LHCN-M2 (cell line): ENCODE measurements at places on chromosomes 7 and 10.

GRCh38 chr10:86666538-86666937 is 1.8 kb upstream of the LDB3 start:
- DNase-seq: no peak

DNA sequence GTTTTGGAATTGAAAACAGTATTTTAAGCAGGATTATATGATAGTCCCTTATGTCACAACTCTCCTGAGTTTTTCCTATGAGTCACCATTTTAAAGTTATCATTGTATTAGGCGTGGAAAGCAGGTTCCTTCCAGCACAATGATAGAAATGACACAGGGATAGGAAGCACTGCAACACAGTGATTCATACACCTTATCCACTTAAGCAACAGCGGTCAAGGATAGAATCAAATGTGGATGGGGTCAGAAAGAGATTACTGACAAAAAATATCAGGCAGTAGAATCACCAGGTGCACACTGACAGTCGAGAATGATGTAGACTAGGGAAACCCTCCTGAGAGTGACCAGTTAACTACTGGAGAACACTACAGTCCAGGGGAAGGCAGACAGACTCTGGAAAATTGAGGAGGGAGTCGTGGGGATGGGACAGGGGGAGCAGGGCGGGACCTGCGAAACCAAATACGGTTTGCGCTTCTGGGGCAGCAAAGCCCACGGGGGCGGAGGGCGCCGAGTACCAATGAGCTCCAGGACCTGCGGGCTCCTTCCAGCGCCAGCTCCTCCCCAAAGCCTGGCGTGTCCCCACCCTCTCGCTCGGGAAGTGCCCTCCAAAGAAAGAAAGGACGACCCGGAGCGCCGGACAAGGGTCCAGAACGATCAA is 479 bp downstream of the PNPLA8 start:
- peak; percentile 73 for DNase-seq

DNA sequence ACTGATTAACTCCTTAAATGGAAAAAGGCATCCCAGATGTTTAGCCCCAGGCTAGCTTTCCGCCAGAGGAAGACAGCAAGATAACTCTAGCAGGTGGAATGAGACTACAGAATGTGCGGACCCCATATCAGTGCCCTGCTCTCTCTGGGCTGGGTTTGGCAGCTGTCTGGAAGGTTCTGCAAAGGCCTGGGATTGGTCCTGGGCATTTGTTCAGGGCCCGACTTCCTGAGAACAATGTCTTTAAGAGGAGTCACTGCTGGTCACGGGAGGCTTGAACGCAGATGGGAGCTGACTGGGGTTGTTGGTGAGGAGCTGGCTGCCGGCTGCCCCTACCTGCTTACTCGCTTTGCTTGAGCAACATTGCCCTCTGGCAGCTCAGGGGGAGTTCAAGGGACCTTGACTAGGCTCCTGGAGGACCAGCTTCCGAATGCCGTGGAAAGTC is 130.6 kb upstream of the BTBD16 start:
- DNase-seq: peak; percentile 78

DNA sequence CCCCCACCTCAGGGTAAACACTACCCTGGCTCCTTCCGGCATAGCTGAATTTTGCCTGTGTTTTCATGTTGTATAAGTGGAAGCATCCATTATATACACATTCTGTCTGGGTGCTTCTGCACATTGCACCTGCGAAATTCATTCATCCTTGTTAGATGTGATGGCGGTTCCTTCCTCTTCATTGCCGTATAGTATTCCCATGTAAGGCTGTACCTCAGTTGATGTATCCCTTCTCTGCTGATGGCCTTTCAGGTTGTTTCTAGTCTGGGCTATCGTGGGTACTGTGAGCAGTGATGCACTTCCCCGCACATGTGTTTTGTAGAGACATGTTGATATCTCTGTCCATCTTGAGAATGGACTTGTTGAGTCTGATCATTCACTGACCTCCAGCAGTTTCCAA is 28.9 kb downstream of the ELFN1 start:
- no peak for DNase-seq

- peak; percentile 84 for DNase-seq
Measured at GRCh38 chr10:72133517-72133916, 45.2 kb upstream of the SPOCK2 start.

DNA sequence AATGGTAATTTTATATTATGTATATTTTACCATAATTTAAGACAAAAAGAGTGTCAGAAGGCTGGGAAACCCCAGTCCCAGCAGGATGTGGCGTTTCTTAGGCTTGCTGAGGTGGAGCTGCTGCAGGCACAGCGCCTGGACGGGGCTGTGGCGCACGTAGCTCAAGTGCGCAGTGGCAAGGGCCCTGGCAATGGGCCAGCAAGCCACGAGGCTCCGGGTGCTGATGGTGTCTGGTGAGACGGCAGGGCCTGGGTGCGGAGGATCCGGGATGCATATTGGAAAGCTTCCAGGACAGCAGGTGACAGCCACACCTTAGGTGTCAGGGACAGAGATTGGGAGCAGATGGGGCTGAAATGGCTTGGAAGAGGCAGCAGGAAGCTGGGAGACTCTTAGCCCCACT is 37.2 kb downstream of the CLEC2L start:
- no peak for DNase-seq

- no peak for DNase-seq
Measured at GRCh38 chr10:58086763-58087150, 180.9 kb downstream of the IPMK start.

DNA sequence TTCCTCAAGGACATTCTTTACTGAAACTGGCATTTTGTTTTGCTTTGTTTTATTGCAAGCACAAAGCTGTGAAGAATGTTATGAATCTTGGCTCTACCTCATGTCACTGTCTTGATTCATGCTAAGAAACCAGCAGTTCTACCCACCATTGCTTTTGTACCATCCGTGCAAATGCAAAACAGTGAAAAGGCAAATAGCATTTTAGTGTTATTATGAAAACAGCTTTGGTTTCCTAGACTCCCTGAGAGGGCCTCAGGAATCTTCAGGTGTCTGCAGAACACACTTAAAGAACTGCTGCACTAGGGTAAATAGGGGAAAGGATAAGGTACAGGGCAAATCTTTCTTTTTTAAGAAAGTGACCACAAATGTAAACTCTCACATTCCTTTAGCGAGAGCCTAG is 318.9 kb downstream of the AHR start:
- no peak for DNase-seq

GRCh38 chr7:132466367-132466766 is 109.9 kb downstream of the PLXNA4 start:
- DNase-seq: no peak

DNA sequence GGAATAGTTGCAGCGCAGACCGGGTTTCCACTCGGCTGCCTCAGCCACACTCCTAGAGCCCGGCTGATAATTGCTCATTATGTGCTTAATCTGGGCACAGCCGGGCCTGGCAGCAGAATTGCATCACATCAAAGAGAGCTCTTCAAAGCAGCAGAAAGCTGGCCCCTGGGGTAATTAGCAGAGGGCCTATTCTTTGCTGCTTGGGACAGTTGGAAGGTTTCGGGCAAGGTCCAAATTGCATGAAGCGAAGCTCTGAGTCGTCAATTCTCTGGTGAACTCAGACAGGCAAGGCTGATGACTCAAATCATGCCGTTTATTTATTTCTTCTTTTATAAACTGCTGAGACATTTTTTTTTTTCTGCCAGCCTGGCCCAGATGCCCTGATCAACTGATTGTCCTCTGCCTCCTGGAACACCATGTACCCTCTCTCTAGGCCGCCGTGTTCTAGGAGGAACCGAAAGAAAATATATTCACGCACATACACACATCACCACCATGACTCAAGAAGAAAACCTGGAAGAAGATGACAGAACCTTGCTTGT is 242.2 kb downstream of the RAB11FIP2 start:
- peak; percentile 24 for DNase-seq

DNA sequence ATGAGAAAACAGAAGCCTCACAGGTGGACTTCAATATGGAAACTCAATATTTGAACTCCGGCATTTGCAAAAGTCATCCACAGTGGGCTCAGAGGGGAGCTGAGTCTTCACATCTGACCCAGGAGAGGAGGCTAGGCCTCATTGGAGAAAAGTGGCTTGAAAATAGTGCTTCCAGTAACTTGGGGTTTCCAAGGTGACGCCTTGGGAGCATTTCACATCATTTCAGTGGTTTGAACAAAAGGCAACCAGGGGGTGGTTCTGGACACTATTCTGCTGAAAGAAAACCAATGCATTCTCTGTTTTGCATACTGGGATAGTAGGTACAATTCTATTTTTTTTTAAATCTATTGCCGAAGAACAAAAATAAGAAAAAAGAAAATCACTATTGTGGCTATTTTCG is 599.2 kb upstream of the POM121L12 start:
- no peak for DNase-seq

DNA sequence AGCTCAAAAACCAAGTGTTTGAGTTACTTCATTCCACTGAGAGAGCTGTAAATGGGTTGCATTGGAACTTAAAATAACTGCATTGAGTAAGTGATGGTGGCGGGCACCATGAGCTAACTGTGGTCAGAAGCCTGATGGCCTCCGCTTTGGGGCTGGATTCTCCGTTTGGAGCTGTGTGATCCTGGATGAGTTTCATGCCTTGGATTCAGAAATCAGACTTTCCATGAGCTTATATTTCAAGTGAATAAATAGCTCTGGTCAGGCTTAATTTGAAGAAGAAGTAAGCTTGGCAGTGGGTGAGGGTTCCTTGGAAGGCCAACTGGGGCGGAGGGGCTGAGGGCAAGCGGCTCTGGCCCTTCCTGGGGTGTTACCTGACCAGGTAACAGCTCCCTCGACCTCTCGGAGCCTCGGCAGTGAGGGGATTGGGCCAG is 5.6 kb downstream of the HTRA1 start:
- DNase-seq: no peak

- DNase-seq: no peak
Measured at GRCh38 chr7:17247357-17247756, 51.1 kb upstream of the AHR start.

DNA sequence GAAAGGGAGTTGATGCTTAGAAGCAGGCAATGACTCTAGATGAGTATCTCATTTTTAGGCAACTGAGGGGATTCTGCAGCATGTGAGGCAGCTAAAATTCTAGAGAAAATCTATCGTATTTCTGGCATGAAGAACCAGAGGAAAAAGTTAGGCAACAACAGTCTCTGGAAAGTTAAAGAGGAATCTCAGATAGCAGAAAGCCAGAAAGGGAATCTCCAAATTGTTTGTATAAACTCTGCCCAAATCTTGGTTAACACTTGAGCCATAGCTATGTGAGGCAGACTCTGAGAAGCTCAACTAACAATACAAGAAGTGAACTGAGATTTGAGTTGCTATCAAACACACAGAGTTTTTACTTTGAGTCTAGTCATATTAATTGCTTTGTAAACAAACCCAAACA is 215.8 kb upstream of the FZD8 start:
- no peak for DNase-seq

- DNase-seq: no peak
Measured at GRCh38 chr7:102468478-102469350, 3.9 kb downstream of the LRWD1 start.

GRCh38 chr10:79146611-79147130 is 77.9 kb downstream of the ZMIZ1 start:
- no peak for DNase-seq

DNA sequence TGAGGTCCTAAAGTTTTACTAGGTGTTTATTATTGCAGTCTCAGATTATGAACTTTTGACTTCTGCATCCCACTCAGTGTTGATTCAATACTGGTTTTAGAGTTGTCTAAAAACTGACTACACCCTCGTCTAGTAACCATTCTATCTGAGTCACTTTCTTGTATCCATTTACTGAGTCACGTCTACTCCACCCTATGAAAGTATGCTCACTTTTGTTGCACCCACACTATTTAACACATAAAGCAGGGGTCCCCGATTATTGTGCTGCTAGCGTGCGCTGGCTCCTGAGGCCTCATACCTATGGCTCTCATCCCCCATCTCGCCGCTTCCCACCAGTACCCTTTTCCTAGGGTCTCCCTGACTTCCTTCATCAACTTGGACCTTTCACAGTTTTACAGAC is 2.0 kb downstream of the SAMD9 start:
- DNase-seq: peak; percentile 82

DNA sequence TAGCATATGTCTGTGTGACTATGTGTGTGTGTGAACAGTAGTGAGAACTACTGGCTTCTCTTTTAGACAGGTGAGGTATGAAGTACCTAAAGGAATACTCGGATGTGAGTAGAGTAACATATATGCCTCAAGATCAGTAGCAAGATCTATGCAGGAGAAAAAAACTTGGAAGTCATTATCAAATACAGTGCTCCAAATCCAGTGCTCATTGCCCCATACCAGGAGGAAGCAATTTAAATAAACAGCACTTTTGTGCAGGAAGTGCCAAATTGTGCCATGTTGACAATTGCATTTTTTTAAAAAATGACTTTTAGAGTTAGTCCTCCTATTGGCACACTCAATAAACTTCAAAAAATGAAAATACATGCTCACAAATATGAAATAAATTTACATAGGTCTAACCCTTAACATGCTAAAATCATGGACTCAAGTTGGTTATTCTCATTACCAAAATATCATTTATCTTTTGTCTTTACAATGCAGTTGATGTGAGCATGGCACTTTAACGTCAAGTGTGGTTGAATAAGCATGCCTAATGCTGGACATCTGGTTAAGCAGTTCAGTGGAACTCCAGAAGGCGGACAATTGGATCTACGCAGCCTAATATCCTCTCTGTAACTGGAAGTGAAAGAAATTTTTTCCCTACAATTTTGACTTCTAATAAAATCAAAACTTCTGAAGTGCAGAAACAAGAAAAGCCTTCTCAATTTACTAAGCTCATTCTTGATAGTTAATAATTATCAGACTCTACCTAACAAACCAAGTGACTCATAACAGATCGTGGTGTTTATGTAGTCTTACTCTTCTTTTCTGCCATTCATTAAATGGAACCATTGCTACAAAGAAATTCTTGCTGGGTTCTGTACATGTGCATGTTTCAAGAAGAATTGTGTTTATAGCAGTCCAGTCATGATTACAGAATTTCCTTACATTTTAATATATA is 195.2 kb downstream of the MDFIC start:
- no peak for DNase-seq

GRCh38 chr10:109173121-109173520 is 750.2 kb downstream of the XPNPEP1 start:
- DNase-seq: no peak

DNA sequence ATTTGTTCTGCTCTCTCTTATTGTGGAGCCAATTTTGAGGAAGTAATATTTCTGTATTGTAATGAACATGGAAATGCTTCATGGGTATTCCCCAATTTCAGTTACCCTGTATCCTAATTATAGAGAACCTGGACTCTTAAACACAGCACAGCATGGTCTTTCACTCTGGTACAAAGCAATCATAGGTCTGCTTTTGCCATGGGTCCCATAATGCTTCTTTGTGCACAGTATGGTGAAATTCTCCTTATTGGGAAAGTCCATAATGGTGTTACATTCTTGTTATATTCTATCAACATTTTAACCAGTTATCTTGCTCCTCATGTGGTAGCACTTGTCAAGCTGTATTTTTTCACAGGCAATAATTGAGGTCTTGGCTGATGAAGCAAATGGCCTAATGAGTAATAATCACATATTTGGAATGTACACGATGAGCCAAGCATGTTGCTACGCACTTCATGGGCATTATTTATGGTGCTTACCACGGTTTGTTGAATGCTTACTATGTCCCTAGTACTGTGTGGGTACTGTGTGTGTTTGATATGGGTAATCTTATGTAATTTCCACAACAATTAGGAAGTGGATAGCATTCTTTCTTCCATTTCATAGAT is 42.9 kb downstream of the PRKG1 start:
- DNase-seq: no peak
